GM18507 (cell line): ENCODE measurements at places on chromosomes 4 and X.

- DNase-seq = no peak
Measured at GRCh38 chrX:38151441-38151840, 69.2 kb downstream of the SRPX start.

- DNase-seq = no peak
Measured at GRCh38 chrX:148443216-148443615, 57.2 kb upstream of the AFF2 start.

- DNase-seq = no peak
Measured at GRCh38 chrX:20967725-20968124, 406.5 kb upstream of the CNKSR2 start.

DNA sequence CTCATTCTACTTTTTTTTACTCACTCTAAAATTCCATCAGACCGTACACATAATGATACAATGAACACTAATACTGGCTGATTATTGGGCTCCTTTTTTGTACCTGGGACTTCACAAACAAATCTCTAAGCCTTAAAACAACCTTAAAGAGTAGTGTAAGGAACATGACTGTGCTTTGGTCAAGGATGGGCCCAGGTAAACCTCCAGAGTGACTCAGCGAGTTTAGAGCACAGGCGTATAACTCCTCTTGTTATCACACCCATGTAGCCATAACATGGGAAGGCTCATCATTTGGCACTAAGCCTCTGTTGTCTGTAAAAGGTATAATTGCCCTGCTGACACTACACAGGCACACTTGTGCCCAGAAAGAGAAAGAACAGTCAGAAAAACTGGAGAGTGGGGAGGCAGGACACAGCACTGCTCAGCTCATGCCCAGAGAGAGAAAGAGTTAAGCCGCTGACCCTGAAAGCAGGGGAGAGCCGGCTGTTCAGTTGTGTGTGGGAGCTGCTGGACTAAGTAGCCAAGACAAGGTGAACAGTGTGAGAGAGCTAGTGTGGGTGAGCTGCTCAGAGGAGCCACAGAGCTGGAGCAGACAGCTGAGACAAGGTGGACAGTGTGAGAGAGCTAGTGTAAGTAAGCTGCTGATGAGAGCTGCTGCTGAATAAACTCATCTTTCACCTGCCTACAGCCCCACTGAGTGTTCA is 319.6 kb upstream of the BMP3 start:
- no peak for DNase-seq

GRCh38 chr4:7007944-7008343 is 35.2 kb upstream of the TADA2B start:
- DNase-seq = no peak

DNA sequence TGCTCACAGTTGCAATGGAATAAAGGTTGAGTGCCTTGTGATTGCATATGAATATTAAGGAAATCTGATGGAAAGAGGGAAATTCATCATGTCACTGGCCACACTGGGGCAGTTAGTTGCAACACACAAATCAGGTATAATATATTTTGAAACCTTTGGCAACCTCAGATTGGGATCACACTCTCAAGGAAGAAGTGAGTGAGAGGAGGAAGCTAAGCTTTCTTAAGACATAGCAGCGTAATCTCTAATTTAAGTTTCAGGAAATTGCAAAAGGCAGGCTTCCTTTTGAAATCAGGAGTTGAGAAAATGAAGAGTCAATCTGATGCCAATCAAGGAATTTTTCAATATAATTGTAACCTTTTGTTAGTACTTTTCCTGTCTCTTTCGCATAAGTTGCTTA is 12.3 kb upstream of the CLTRN start:
- DNase-seq = no peak

- DNase-seq = no peak
Measured at GRCh38 chr4:41432881-41433280, 105.1 kb upstream of the LIMCH1 start.

GRCh38 chr4:126627255-126627654 is 1005.5 kb upstream of the INTU start:
- no peak for DNase-seq

- no peak for DNase-seq
Measured at GRCh38 chr4:128354205-128354821, 66.7 kb upstream of the PGRMC2 start.

DNA sequence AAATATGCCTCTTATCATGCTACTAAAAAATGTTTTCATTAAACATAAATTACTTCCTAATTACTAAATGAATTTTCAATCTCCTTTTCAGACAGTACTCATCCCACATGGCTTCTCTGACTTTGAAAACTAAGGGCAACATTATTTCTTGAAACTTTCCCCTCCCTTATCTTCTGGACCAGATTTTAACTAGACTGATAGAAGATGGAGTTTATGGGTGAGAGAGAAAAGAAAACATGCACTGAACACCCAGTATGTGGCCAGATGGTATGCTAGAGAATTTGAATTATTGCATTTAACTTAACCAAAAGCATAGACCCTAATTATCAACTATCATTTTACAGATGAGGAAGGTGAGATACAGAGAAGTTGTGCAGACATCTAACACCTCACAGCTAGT is 16.8 kb downstream of the CNOT6L start:
- DNase-seq = no peak
